HT1080 (cell line): ENCODE measurements at places on chromosomes 13 and 19.

DNA sequence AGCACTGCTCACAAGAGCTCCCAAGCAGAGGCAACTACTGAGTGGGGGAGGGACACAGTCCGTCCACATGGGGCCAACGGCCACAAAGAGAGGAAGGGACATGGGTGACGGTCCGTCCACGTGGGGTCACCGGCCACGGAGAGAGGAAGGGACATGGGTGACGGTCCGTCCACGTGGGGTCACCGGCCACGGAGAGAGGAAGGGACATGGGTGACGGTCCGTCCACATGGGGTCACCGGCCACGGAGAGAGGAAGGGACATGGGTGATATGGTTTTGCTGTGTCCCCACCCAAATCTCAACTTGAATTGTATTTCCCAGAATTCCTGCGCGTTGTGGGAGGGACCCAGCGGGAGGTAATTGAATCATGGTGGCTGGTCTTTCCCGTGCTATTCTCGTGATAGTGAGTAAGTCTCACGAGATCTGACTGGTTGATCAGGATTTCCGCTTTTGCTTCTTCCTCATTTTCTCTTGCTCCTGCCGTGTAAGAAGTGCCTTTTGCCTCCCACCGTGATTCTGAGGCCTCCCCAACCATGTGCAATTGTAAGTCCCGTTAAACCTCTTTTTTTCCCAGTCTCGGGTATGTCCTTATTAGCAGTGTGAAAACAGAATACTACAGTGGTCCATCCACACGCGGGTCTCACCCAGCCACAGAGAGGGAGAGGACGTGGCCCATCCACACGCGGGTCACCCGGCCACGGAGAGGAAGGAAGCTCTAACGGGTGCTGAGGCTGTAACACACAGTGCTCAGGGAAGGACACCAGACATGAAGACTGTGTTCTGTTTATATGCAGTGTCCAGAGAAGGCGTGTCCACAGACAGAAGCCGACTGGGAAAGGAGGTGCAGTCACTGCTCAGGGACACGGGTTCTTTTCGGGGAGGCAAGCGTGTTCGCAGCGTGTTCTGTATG, 48.5 kb downstream of the GAS6 start:
- DNase-seq = no peak

- no peak for DNase-seq
These were observed 119.2 kb downstream of the FRY start for GRCh38 chr13:32150794-32151193.

DNA sequence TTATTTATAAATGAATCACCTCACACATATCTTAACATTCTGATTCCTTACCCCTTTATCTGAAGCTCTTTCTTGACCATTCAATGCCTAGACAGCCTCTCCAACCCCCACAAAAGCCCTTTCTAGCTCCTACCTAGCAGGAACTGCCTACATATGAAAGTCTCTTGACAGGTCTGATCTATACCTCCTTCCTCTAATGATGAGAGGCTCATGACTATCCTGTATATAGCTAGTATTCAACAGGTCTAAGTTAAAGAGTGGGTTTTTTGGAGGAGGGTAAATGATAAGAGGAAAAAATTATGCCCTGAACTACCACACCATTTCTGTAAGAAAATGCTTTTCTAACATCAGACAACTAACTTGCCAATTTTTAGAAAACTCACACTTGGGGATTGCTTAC, 47.0 kb downstream of the RBM26 start:
- no peak for DNase-seq

DNA sequence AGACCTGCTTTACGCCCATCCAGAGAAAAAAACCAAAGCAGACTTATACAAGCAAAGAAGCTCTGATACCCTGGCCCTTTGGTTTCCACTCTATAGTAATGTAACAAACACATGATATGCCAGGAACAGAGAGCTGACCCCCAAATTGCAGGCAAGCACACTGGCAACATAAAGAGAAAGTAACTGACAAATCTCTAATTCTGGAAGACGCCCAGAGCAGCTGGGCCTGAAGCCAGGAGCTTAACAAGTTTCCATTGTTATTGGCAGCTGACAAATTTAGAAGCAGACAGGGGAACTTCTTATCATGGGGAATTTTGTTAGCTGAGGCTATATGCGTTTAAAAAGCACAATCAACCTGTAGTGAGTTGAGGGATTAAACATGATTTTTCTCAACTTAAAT, 158.0 kb downstream of the DLEU7 start:
- peak; percentile 65 for DNase-seq

GRCh38 chr13:39249982-39250381, 211.7 kb downstream of the NHLRC3 start:
- DNase-seq = no peak

GRCh38 chr13:71290963-71291841, 575.8 kb downstream of the DACH1 start:
- DNase-seq = peak; percentile 75

GRCh38 chr13:78971355-78972025, 312.5 kb upstream of the OBI1 start:
- no peak for DNase-seq

DNA sequence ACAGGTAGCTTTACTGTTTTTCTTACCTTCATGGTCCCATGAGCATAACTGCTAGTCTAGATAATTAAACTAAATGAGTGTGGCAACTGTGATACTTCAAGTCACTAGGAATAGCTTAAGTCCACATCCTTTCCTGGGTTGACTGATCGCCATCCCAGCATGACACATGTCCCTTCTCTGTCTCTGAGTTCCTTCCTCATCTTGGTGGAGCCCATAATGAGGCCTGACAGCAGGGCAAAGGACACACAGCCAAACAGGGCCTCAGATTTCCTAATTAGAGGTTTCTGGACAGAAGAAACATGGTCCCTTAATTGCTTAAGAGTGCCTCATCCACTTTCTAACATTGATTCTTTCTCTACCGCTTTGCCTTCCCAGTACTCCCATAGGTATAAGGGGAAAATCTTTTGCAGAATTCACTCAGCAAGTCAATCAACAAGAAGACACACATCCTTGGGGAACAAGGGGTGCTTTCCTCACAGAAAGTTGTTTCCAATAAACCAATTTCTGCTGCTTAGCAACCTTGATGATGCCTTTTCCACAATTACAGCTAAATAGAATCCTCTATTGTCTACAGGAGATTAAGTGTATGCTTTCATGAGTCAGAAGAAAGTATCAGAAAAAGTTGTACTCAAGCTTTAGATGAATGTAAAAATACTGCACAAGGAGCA, 208.3 kb upstream of the SERP2 start:
- DNase-seq = no peak

DNA sequence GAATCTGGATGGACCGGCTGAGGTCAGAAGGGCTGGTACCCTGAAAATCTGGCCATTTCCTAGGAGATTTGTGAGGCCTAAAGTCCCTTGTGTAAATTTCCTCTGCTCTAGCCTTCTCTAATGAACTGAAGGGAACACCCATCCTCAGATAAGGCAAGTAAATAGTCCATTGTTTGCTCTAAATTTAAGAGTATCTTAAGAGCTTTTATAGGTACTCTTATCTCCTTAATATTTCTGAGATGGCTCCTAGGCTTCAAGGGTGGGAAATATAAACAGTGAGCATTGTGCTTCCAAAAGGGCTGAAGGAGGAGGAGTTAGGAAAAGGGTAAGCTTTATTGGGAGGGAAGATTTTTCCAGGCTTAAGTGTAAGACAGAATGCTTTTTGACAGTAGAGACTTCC, 148.7 kb upstream of the EDNRB start:
- DNase-seq = no peak

GRCh38 chr19:47190167-47190727, 40.8 kb downstream of the BBC3 start:
- peak; percentile 74 for DNase-seq

- peak; percentile 48 for DNase-seq
These were observed 8.8 kb downstream of the SCEL start for GRCh38 chr13:77544355-77544754.

DNA sequence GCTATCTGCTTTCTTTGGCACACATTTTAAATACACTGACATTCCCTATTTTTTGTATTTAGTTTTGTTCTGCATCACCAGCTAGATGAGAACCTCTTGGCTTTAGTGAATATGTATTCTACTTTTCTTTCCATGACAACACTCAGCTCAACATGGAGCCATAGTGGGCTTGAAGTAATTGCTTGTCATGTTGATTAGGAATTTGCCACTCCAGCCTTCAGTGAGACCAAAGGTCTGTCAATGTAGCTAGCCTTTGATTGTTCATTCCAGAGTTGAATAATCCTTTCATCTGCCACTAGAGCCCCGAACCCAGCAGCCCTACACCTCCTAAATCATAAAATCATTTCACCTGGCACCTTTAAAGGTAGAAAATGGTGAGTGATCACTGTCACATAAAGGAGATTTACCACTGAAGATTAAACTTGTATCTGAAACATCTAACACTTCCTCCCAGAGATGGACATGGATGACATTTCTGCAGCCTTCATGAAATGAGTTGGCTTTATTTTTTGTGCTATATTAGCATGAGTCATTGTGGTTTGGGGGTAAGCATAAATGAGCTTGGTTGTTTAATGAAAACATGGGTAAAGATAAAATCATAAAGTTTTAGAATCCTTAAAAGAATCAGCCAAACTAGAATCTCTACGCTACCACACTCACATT, 29.2 kb upstream of the GARRE1 start:
- DNase-seq = peak; percentile 38

DNA sequence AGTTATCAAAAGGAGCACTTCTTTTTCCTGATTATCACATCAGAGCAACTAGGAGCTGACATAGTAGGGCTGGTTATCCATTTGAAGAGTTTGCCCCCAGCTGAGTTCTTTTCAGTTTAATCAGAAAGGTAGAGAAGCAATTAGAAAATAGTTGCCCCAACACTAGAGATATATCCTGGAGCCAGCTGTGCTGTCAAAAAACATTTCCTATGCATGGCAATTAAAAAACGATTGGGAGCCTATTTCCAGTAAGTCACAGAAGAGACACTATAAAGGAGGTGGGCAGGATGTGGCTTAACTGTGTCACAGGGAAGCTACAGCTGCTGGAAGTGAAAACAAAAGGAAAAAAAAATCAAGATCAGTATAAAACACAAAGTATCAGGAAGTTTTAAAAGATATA, 155.7 kb upstream of the SLITRK1 start:
- DNase-seq = peak; percentile 36

DNA sequence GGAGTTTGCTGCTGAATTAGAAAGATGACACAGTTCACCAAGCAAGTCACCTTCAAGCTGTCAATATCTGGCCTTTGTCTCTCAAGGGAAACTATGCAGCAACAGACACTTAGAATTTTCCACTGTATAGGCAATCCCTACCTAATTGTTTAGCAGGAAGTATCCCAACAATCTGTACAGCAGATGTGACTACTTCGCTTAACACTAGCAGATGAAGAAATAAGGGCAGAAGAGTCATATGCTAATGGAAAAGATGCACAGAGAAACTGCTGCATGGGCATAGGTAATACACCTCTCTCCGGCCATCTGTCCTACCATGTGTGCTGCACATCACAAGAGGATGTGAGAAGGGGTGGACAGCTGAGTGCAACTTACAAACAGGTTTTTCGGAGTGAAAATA, 851.2 kb downstream of the PCDH9 start:
- no peak for DNase-seq

DNA sequence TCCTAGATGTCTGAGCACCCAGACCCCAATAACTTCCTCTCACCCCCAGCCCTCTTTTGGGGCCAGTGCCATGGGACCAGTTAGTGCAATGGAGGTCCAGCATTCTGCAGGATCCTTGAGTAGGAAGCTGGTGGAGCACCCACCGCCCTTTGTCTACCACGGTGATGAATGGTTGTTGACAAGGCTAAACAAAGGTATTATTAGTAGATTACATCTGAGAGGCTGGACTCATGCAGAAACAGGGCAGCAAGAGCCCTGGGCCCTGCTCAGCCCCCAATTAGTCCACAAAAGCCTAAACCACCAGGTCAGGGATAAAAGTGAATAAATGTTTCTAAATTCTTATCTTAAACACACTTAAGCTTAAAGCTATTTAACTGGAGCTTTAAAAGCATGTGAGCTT, 196.5 kb upstream of the TSHZ3 start:
- no peak for DNase-seq

GRCh38 chr19:38727868-38728660, 16.2 kb downstream of the CAPN12 start:
- no peak for DNase-seq

GRCh38 chr13:66503890-66504289, 726.2 kb downstream of the PCDH9 start:
- no peak for DNase-seq

GRCh38 chr19:581399-582111, 8.1 kb upstream of the HCN2 start:
- no peak for DNase-seq

DNA sequence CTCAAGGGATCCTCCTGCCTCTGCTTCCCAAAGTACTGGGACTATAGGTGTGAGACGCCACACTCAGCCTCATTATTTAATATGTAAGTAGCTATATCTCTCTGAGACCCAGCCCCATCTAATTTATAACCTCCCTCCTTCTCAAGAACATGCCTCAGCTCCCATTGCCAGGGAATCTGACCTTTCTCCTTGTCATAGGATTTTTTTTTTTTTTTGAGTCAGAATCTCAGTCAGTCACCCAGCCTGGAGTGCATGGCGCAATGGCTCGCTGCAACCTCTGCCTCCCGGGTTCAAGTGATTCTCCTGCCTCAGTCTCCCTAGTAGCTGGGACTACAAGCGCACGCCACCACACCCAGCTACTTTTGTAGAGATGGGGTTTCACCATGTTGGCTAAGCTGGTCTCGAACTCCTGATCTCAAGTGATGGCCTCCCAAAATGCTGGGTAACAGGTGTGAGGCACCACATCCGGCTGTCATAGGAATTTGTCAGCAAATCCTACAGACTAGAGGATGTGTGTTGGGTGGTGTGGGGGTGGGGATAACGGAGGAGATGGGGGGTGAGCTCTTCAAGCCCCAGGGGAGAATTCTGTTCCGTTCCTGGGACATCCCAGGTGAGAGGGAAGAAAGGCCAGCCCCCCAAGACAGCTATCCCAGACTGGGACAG, 5.1 kb upstream of the EPS8L1 start:
- DNase-seq = no peak

- no peak for DNase-seq
These were observed 4.3 kb upstream of the HAUS5 start for GRCh38 chr19:35608251-35608650.

DNA sequence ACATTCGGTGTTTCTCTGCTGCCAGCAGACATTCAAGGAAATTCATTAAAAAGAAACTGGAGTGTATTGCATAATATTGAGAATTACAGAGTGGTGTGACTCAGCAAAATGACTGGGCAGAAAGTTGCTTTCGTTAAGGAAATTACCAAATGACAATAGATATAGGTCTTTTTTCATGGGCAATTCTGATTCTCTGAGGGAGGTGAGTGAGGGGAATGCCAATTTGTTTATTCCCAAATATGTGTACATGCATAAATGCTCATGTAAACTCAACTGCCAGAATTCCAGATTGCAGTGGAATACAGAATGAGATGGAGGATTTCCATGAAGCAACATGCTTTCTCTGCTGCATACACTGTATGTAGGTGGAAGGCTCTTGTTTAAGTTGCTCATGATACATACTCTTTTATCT, 1730.1 kb downstream of the SLITRK5 start:
- DNase-seq = peak; percentile 62
